ENCODE measurements at places on chromosomes 7 and 10.

- no peaks in the 10 kb centered on the region for H3K4me1 ChIP-seq
- DNase-seq: no peak
- H3K27ac ChIP-seq: no peak overlapping the region
- H3K27me3 ChIP-seq: peaks cover 49% of the 10 kb centered on the region
Measured at GRCh38 chr7:98584830-98585229, 32.3 kb upstream of the NPTX2 start.

DNA sequence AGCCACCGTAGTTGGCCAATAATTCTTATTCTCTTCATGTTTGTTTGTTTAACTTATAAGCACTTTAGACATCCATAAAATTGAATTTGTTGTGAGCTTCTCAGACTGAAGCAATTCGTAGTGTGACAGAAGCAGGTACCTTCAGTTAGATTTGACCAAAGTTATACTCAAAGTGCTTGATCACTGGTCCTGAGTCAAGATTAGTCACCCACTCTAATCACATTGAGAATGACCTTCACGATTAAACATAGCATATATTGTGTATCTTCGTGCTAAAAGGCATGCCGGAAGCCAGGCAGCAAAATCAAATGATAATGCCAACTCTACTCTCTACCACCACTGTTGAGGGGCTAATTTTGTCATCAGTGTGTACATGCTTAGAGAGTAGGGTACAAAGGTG lies 763.7 kb upstream of the MBL2 start:
- DNase-seq: no peak
- no peak overlapping the region for H3K27ac ChIP-seq
- no peaks in the 10 kb centered on the region for H3K27me3 ChIP-seq
- no peak overlapping the region for H3K4me3 ChIP-seq
- H3K4me1 ChIP-seq: no peaks in the 10 kb centered on the region
- no peaks in the 10 kb centered on the region for H3K36me3 ChIP-seq

DNA sequence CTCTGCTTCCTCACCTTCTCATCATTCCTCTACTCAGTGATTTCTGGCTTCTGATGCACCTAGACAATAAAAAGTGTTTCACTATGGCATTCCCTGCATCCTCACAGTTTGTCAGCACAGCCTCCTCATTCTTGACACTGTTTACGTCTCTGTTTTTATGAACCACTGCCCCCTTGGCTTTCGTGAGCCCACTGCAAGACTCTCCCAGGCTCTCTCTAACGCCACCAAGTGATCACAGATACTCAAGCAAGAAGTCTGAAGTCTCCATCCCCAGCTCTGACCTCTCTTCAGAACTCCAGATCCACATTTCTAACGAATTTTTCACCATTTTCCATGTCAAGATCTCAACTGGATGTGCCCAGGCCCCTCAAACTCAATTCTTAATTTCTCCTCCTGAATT lies 8.9 kb downstream of the SLC16A9 start:
- no peak for DNase-seq
- peak overlapping the region; percentile 15 for H3K27ac ChIP-seq
- H3K4me1 ChIP-seq: peaks cover 8% of the 10 kb centered on the region
- H3K36me3 ChIP-seq: peaks cover 31% of the 10 kb centered on the region
- H3K27me3 ChIP-seq: no peaks in the 10 kb centered on the region
- H3K4me3 ChIP-seq: no peak overlapping the region

GRCh38 chr7:50628434-50629084 lies 63.4 kb upstream of the DDC start:
- H3K36me3 ChIP-seq: peaks cover 16% of the 10 kb centered on the region
- peaks cover 36% of the 10 kb centered on the region for H3K4me1 ChIP-seq
- H3K27me3 ChIP-seq: no peaks in the 10 kb centered on the region

- peaks cover 5% of the 10 kb centered on the region for H3K36me3 ChIP-seq
- peak; percentile 54 for DNase-seq
- peaks cover 12% of the 10 kb centered on the region for H3K27me3 ChIP-seq
- peak overlapping the region; percentile 88 for H3K27ac ChIP-seq
- peaks cover 88% of the 10 kb centered on the region for H3K4me1 ChIP-seq
Measured at GRCh38 chr10:78335691-78336401, 302.2 kb downstream of the RPS24 start.

GRCh38 chr10:88392222-88392621 lies 190.9 kb downstream of the RNLS start:
- no peak for DNase-seq
- no peak overlapping the region for H3K27ac ChIP-seq
- H3K4me1 ChIP-seq: no peaks in the 10 kb centered on the region
- peaks cover 6% of the 10 kb centered on the region for H3K36me3 ChIP-seq
- no peaks in the 10 kb centered on the region for H3K27me3 ChIP-seq
- no peak overlapping the region for H3K4me3 ChIP-seq

DNA sequence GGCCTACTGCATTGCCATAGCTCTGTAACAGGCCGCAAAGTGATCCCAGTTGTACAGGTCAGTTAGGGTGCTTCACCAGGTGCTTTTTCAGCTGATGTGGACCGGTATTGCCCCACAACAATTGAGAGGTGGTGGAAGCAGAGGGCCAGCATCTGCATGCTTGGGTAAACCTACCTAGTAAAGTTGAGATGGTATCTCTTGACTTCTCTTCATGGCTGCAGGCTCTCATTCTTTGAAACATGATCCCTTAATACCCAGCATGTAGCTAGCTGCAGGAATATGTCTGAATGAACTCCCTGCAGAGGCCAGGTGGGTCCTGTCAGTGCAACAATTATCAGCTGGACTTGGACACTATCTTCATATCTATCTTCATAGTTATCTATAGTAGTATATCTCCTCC lies 60.7 kb upstream of the CCDC6 start:
- DNase-seq: no peak
- H3K4me3 ChIP-seq: no peak overlapping the region
- peaks cover 5% of the 10 kb centered on the region for H3K4me1 ChIP-seq

GRCh38 chr7:27295236-27295635 lies 52.6 kb downstream of the EVX1 start:
- H3K36me3 ChIP-seq: no peaks in the 10 kb centered on the region
- no peak overlapping the region for H3K4me3 ChIP-seq
- no peak for DNase-seq
- peaks cover 16% of the 10 kb centered on the region for H3K27me3 ChIP-seq

GRCh38 chr7:15424468-15424867 lies 137.3 kb downstream of the AGMO start:
- H3K27ac ChIP-seq: no peak overlapping the region
- H3K4me1 ChIP-seq: no peaks in the 10 kb centered on the region
- peaks cover 9% of the 10 kb centered on the region for H3K27me3 ChIP-seq

GRCh38 chr10:4883079-4883739 lies 57.2 kb downstream of the AKR1E2 start:
- H3K4me3 ChIP-seq: no peak overlapping the region
- H3K36me3 ChIP-seq: no peaks in the 10 kb centered on the region
- no peak overlapping the region for H3K27ac ChIP-seq
- no peaks in the 10 kb centered on the region for H3K4me1 ChIP-seq
- peaks cover 3% of the 10 kb centered on the region for H3K27me3 ChIP-seq

- DNase-seq: peak; percentile 64
- peak overlapping the region; percentile 82 for H3K4me3 ChIP-seq
- no peak overlapping the region for H3K27ac ChIP-seq
- H3K4me1 ChIP-seq: peaks cover 39% of the 10 kb centered on the region
Measured at GRCh38 chr7:155509725-155510551, 36.4 kb downstream of the CNPY1 start.

- H3K27ac ChIP-seq: no peak overlapping the region
- no peaks in the 10 kb centered on the region for H3K27me3 ChIP-seq
- no peak for DNase-seq
- no peaks in the 10 kb centered on the region for H3K4me1 ChIP-seq
Measured at GRCh38 chr7:121420976-121421375, 24.9 kb upstream of the FAM3C start.

GRCh38 chr7:18610331-18610948 lies 114.9 kb downstream of the HDAC9 start:
- H3K27ac ChIP-seq: no peak overlapping the region
- H3K4me3 ChIP-seq: no peak overlapping the region
- DNase-seq: peak; percentile 30
- H3K27me3 ChIP-seq: peaks cover 8% of the 10 kb centered on the region
- no peaks in the 10 kb centered on the region for H3K4me1 ChIP-seq

GRCh38 chr7:47446871-47447466 lies 134.9 kb downstream of the TNS3 start:
- no peaks in the 10 kb centered on the region for H3K36me3 ChIP-seq
- peaks cover 66% of the 10 kb centered on the region for H3K4me1 ChIP-seq
- H3K27me3 ChIP-seq: peaks cover 3% of the 10 kb centered on the region
- DNase-seq: no peak
- H3K4me3 ChIP-seq: no peak overlapping the region

DNA sequence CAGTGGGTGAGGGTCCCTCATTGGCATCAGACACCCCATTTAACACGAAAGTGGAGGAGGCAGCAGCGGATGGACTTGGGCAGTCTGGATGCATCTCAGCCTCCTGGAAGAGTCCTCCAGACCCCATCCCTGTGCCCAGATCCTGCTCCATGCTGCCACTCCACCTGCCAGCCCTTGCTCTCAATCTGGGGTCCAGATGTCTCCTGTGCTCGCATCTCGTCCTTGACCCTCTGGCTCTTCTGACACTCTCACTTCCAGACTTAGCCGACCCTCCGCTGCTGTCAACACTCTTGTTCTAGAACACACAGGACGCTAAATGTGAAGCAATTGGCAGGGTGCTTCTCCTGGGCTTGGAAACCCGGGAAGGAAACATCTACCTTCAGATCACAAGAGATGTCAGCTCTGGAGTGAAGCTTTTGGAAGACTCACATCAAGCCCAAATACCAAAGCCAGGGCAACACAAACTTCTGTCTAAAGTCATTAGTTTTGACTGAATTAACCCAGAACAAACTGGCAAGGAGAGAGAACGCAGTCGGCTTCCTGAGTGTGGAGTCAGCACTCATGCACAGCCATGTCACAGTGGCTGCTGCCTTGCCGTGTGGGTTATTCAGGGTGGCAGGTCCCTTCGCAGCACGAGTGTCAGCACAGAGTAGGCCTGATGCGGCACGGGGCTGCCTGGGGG lies 379.1 kb downstream of the TCERG1L start:
- H3K27me3 ChIP-seq: peaks cover 7% of the 10 kb centered on the region
- H3K27ac ChIP-seq: no peak overlapping the region
- no peak for DNase-seq
- no peak overlapping the region for H3K4me3 ChIP-seq

- no peak overlapping the region for H3K4me3 ChIP-seq
- no peak for DNase-seq
- peaks cover 8% of the 10 kb centered on the region for H3K36me3 ChIP-seq
- peaks cover under 1% of the 10 kb centered on the region for H3K27me3 ChIP-seq
- peaks cover 18% of the 10 kb centered on the region for H3K4me1 ChIP-seq
Measured at GRCh38 chr10:73408978-73409521, 4.8 kb downstream of the ANXA7 start.

DNA sequence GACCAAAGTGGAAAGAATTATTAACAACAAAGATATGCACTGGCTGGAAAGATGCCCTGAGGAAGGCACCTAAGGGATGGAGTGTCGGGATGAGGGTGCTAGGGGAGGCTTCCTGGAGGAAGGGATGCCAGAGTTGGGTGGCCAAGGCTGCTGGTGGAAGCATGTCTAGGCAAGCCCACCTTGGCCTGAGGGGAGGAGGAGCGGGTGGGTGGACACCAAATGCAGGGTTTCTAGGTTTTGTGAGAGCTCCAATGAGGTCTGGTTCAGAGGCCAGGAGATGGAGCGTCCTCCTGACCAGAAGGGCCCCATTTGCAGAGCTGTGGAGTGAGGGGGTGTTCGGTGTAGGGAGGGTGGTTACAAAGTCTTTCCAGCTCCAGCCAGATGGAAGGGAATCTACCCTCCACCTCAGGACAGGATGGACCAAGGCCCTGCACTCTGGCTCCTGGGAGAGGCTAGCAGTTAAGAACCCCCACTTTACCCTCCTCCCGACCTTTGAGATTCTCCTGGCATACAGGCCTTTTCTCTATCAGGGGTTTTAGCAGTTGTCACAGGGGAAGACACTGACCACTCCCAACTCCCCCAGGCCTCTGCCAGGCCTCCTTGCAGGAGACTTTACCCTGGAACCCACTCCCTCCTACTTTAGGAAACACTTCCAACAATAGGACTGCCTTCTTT lies 3.0 kb upstream of the DDIT4 start:
- peak overlapping the region; percentile 61 for H3K27ac ChIP-seq
- peaks cover 50% of the 10 kb centered on the region for H3K4me1 ChIP-seq
- H3K27me3 ChIP-seq: no peaks in the 10 kb centered on the region
- H3K4me3 ChIP-seq: peak overlapping the region; percentile 16
- peaks cover 12% of the 10 kb centered on the region for H3K36me3 ChIP-seq

- H3K4me1 ChIP-seq: no peaks in the 10 kb centered on the region
- H3K27me3 ChIP-seq: peaks cover 52% of the 10 kb centered on the region
- H3K36me3 ChIP-seq: no peaks in the 10 kb centered on the region
- DNase-seq: no peak
- H3K4me3 ChIP-seq: no peak overlapping the region
- H3K27ac ChIP-seq: no peak overlapping the region
Measured at GRCh38 chr7:55028011-55028410, 9.2 kb downstream of the EGFR start.
